Naive B cell (primary cell): ENCODE measurements at places on chromosomes 16 and 17.

DNA sequence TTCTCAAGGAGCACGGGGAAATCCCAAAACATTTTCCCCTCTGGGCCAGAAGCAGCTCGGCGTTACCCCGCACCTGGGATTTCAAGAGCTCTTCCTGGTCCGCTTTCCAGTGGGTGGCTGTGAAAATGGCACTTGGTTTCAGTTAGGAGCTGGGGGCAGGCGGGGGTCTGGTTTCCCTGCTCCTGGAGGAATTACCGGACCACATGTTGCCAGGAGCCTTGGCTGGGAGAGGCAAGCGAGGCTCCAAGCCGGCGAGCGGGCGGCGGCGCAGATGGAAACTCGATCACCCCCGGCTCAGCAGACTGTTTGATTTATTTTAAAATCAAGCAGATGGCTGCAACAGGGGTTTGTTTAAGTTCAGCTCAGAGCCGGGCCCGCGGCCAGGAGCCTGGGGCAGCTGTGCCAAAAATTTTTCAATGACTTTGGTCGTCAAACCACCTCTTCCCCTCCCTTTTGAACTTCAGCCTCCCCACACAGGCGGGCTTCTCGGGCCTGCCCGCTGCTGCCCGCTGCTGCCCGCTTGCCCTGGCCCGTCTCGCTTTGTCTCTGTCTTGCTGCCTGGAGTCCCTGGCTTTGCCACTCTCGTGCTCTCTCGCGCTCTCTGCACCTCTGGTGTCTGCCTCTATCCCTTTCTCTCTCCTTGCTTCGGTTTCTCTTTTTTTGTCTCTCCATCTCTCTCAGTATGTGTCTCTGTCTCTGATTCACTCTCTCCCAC, 108.0 kb upstream of the CIBAR2 start:
- no peak for DNase-seq

DNA sequence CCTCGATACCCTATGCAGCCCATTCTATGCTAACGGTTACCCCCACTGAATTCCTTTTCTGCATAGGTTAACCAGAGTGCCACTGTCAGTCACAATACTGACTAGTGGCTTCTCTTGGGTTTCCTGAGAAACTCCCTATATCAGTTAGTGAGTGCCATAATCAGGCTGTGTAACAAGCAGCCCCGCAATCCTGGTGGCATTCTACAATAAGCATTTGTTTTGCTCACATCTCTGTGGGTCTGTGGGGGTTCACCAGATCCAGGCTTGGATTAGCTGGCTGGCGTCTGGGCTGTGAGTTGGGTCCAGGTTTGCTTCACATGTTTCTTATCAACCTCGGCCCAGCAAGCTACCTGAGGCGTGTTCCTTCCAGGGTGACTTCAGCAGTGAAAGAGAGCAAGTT, 42.4 kb downstream of the TMEM235 start:
- no peak for DNase-seq

DNA sequence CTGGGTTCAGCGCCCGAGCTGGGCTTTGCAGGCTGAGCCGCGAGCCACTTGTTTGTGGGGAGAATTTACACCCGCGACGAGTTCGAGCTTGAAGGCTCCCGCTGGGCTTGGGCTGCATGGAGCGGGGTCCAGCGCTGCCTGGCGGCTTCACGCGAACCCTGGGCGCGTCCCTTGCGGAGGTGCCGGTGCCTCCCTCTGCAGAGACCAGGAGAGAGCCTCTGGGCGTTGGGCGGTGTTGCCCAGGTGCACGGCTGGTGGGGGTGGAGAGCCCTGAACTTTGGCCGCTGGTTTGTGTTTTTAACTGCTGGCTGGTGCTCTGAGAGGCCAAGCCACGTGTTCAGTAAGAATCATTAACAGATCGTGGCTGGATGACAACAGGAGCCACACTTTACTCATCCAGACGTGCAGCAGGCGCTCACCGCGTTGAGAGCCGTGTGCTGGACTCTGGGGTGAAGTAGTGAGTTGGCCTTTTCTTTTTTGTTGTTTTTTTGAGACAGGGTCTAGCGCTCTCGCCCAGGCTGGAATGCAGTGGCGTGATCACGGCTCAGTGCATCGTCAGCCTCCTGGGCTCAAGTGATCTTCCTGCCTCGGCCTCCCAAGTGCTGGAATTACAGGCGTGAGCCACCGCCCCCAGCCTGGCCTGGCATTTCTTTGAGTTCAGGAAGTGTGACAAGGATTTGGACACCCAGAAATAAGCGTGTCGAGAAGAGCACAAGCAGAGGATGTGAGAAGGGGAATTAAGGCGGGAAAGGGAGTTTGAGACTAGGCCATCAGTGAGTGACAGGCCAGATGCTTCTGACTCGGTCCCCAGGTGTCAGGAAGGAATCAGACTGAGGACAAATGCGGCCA, 827 bp downstream of the CDK10 start:
- DNase-seq: no peak

DNA sequence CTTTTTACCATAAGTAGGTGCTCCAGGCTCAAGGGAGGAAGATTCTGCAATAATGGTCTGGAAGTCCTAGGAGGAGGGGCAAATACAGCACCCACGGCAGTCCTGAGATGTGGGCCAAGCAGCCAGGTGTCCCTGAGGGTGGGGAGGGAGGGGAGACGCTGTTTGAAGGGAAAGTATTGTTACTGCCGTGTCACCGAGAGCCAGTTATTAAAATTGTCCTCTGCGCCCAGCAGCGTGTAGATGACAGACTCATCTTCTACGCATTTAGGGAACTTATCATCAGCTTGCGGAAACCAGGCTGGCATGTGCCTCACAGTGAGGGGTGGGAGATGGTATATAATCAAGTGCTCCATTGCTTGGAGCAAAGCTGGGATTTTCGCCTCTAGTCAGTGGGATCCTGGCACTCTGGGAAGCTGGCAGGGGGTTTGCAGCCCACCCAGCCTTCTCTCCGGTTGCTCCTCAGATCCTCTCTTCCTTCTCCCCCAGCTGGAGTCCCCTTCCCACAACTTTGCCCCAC, 104.6 kb downstream of the OR1D5 start:
- DNase-seq: no peak

- no peak for DNase-seq
Measured at GRCh38 chr17:57966246-57966645, 11.0 kb upstream of the CUEDC1 start.

DNA sequence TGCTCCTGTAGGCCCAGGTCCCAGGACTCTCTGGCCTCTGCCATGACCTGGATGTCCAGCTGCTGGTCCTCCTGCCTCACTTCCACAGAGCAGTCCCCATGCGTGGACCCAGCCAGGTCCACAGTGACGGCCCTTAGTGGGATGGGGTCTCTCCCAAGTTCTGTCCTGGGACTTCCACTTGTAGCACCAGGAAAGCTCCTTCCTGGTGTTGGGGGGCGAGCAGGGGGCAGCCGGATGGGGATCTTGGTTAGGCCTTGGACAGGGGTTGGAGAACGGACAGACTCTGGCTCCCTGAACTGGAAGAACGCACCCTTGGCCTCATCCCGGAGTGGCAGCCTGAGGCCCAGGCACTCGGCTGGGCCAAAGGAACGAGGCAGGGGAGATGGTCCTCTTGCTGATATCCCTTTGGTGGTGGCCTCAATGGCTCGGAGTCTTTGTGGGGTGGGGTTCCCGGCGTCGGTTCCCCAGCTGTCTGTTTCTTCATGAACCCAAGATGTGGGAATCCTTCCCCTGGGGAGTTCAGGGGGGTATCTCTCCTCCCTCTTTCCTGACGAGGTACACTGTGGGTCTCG, 7.2 kb downstream of the GAS2L2 start:
- no peak for DNase-seq

DNA sequence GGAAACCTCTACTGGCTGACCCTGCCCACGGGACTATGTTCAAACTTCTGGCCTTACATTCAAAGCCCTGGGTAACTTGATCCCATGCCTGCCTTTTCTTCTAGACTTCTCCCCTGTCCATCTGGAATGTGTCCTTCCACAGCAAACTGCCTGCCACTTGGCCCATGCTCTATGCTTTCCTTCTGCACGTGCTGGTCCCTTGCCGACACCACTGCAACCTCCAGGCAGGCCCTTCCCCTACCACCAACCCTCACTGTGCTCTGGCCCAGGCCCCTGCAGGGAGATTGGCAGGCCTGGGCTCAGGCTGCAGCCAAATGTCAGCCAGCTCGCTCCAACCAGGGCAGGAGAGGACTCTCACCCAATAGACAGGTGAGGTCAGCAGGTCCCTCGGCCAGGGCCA, 11.0 kb downstream of the HSD11B2 start:
- no peak for DNase-seq

GRCh38 chr17:79183293-79184158, 108.9 kb downstream of the ENGASE start:
- DNase-seq: no peak

DNA sequence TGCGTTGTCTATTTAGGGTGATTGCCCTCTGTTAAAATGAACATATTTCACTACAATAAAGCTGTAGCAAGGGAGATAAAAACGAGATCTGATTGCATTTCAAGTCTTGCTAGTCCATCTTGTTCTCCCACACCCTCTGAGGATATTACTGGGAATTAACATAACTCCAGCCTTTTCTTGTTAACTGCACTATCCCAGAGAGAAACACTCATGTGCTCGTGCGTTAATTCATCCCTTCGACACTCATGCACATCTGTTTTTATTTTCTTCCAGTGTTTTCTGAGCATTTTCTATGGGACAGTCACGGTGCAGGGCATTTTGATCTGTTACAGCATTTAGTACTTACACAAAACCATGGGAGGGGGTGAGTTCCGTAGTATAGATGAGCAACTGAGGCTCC, 202.1 kb downstream of the CYLD start:
- no peak for DNase-seq

GRCh38 chr17:28552176-28552999, at the start of gene UNC119:
Gene UNC119, minus strand, starts transcription at chr17:28552624. Its CDS starts 67 bp downstream, at chr17:28552557.
- DNase-seq: peak; percentile 75

DNA sequence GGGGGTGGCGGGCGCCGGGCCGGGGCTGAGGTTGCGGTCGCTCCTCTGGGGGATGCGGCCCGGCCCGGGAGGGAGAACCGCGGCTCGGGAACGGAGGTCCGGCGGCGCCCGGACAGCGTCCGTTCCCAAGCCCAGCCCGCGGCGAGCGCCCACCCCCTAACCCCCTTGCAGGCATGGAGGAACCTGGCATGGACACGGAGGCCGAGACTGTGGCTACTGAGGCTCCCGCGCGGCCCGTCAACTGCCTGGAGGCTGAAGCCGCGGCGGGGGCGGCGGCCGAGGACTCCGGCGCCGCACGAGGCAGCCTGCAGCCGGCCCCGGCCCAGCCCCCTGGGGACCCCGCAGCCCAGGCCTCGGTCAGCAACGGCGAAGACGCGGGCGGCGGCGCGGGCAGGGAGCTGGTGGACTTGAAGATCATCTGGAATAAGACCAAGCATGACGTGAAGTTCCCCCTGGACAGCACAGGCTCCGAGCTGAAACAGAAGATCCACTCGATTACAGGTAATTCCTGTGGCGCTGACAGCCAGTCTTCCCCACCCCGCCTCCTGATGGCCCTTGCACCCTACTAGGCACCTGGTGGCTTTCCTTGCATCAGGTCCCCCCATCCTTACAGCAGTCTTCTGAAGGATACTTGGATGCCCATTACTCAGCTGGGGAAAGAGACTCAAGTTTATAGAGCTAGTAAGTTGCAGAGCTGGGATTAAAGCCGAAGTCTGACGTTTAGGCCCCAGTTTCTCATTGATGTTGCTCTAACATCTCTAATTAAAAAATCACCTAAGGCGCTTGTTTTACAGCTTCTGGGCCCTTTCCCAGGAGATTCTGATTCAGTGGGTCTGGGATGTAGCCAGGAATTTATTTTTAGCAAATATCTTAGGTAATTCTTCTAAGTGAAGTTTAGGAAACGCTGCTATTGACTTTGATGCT, 514 bp downstream of the UBFD1 start:
- DNase-seq: no peak

DNA sequence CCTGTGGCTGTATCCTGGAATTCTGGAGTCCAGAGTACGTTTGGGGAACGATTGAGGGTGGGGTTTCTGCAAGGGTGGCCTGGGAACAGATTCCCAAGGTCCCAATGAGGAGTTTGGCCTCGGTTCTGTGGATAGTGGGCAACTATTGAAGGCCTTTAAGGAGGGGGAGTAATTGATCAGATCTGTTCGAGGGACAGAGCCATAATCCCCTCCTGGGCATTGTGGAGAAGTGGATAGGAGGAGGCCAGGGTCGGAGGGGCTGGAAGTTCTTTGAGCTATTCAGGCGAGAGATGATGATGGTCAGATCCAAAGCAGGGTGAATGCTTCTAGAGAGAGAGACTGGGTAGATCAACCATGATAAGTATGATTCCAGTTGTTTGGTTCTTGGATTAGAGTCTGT, 173.4 kb downstream of the SNX29 start:
- no peak for DNase-seq

DNA sequence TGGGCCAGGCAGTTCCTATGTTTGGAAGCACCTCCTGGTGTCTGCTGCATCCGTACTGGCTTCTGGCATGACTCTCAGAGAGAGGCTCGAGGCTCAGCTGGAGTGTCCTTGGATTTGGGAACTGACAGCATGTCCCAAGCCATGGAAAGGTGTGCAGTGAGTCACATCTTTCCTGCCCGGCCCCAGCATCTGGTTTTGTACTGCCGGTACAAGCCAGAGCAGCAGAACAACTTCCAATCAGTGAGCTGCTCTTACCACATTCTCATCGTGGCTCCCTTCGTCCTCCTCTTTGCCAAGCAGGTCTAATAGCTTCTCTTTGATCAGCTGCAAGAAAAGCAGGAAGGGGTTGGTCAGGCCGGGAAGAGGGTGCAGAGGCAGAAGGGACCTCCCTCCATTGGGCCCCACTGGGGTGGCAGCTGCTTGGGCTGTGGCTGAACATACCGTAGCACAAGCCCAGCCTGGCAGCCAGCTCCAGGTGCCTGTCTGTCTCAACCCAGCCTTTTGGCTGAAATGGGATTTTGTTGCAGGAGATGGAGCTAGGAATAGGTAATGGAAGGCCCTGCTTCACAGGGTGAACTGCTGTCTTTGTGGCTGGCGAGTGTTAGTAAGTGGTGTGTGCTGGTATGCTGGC, 24.2 kb downstream of the SPACA3 start:
- DNase-seq: no peak

GRCh38 chr16:3045758-3046640, at the start of gene MMP25:
Gene MMP25, plus strand, starts transcription at chr16:3046561. Its CDS starts 357 bp downstream, at chr16:3046918.
- peak; percentile 58 for DNase-seq

DNA sequence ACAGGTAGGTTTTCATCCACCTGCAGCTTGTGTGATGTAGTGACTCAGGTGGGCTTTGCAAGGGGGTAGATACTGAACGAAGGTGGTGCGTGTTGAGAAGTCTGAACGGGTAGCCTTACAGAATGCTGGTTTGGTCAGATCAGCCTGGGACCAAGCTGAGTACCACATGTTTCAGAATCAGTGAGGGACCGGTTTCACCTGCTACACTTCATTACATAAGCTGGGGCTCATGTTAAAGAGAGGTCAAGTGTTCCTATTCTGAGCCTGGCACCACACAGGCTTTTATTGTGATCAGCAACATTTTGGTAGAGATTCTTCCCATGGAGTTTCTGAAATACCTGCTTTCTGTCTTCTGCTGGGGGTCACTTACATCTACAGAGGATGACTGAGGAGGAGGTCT, 207.4 kb upstream of the EEF2KMT start:
- DNase-seq: no peak

DNA sequence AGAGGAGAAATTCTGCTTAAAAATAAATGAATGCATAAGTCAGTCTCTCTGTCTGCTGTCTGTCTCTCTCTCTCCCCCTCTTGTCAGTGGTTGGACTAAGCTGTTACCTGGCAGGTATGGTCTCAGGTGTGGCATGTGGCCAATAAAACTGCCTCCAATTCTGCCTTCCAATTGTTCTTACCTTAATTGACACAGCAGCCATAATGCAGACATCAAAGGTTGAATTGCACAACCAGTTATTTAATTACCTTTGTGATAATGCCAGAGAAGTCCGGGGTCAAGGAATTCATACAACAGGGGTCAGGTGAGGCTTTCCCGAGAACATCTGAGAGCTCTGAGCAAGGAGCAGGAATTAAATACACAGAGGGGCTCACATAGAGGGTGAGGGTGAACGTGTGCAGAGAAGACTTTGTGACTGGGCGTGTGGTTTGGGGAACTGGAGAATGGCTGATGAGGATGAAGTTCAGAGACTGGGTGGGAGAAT, 78.8 kb upstream of the CDYL2 start:
- no peak for DNase-seq
